ENCODE measurements at places on chromosomes 5 and 9.

DNA sequence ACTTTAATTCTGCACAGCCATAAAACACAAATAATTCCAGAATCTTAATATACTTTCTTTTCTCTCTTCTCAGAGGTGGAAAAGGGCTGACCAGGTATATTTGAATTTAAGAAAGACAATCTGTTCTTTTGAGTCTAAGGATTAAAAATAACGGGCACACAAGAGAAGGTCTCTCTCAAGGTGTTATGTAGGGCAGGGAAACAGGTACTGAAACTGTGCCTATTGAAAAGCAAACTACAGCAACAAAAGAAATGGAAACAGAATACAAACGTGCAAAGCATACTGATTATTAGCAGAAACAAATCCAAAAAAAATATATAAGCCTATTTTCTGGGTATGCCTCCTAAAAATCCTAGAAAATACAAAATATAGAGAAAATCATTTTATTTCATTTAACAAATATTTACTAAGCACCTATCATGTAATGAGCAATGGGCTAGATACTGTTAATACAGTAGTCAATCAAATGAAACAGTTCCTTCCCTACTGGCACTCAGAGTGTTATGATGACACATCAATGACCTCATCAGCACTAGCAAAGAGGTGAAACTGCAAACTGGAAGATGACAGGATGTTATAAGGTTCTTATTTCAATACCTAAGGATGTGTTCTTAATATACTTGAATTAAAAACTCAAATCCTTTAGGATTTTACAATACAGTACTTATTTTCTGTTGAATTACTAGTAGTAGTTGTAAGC lies 87.7 kb downstream of the AUH start:
- DNase-seq: peak; percentile 43

GRCh38 chr5:82396871-82397514 lies 118.8 kb upstream of the RPS23 start:
- DNase-seq: peak; percentile 99

- DNase-seq: no peak
These were observed 8.3 kb downstream of the NFIL3 start for GRCh38 chr9:91415290-91415689.

DNA sequence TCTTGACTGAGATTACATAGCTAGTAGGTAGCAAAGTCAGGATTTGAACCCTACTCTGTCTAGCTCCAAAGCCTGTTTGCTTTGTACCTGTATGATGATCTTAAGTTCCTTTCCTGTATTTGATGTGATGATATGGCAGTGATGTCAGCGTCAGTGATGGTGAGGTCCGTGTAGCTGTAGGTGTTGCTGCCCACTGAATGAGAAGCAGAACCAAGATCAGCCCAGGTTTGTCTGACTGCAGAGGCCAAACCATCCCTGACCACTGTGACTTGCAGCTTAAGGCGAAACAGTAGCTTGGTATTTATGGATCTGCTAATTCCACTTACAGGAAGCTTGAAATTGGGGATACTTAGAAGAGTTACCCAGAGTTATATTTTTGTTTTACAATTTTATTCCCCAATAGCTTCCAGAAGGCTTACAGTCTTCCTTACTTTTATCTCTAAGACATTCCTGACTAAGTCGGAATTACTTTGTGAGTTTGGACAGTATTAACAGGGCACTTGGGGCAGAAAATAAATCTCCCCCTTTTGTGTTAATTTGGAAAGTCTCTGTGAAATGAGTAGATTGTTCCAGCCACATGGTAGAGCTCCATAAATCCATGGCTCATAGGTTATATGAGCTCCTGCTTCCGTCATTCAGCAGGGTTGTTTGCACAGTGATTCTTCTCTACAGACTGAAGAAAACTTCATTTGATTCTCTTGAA lies 273.4 kb downstream of the NR3C1 start:
- DNase-seq: no peak

GRCh38 chr9:107119735-107120134 lies 163.3 kb upstream of the RAD23B start:
- DNase-seq: no peak

- DNase-seq: no peak
These were observed 6.5 kb downstream of the ADAMTS13 start for GRCh38 chr9:133428617-133429101.
